Activated CD4-positive, alpha-beta T cell treated with anti-CD3 and anti-CD28 coated beads, Interleukin-2, Interleukin-4, amounts not matched to agents 100 ng/mL and 50 ng/mL, durations not matched to agents 16 hours and 8 hours (primary cell): ENCODE measurements at places on chromosomes 3 and 15.

GRCh38 chr3:140956058-140956835 is 14.6 kb downstream of the SLC25A36 start:
- no peak for DNase-seq

DNA sequence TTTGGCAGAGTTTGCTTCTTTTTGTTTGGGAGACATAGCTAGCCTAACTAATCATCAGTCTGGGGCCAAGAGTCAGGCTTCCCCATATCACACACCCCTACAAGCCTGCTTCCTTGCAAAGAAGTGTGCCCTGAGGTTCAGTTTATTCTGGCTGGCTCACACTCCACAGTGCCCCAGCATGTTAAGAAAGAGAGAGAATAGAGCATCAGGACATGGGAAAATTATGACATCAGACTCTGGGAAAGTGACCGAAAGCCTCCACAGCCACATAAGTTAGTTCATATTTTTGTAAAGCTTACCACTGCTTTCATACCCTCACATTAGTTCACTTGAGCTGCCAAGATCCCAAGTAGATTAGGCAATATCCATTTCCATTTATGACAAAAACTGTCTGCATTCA is 63.0 kb upstream of the CFAP161 start:
- DNase-seq = no peak

DNA sequence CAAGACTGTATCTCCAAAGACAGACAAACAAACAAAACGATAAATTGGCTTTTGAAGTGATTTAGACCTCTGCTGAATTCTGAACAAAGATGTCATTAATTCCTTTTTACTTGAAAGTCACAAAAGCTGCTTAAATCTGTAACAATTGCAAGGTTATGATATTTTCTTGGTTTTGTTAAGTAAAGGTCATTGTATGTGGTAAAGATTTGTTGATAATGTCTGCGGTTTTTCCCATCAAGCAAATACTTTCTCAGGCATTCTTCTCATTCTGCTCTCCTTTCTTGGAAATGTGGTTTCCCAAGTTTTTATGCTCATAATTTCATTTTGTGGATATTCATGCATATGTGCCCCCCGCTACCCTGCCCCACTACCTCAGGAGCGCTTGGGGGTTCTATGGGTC is 116.5 kb downstream of the SLMAP start:
- DNase-seq = no peak

DNA sequence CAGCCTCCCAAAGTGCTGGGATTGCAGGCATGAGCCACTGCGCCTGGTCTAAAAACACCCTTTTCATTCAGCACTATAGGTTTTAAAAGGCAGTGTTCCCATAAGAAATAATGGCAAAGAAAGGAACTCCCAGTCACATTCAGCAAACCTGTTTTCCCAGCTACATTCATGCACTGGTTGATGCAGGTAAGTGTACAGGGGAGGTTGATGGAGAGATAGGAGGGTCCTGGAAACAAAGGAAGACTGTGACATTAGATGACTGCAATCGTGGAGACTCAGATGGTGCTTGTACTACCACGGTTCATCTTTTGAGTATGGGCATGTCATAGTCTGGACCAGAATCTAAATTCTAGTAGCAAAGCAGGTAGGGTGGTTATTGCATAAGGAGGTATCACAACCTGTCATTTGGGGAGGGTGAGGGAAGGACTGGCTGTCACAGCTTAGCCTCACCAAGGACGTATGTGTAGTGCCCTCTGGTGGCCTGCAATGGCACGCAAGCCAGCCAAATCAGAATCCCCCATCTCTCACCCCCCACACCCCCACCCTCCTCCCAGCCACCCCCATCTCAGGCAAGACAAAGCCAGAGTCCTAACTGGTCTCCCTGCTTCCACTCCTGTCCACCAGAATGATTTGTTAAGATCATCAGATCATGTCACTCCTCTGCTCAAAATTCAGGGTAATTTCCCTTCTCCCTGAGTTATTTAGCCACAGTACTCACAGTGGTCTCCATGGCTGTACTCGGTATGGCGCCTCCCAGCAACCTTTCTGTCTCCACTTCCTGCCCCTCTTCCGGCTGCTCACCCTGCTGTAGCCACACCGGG is 28.8 kb upstream of the UBL7 start:
- peak; percentile 77 for DNase-seq

GRCh38 chr3:42653560-42654330 is at the start of gene ZBTB47:
TSS of gene ZBTB47 (plus strand) at chr3:42653697. CDS start at chr3:42658356, 4,659 bp downstream.
- no peak for DNase-seq
